ENCODE measurements at places on chromosomes 6 and 20. TPM values are rescaled to one million over a fixed set of nuclear protein-coding genes. Genes with fewer than 3 reads are reported as not detected.
A peak's percentile ranks its signal among the peaks of the same experiment; 100 is the strongest.

The LIN28B gene
- total RNA-seq = 2.6 TPM

The TSPO2 gene
- not detected for total RNA-seq

GRCh38 chr20:2946988-2947961 lies 74.0 kb downstream of the PTPRA start:
- H3K27ac ChIP-seq = no peak overlapping the region
- H3K36me3 ChIP-seq = no peaks in the 10 kb centered on the region
- DNase-seq = peak; percentile 12
- no peaks in the 10 kb centered on the region for H3K27me3 ChIP-seq
- no peak overlapping the region for H3K4me3 ChIP-seq

GRCh38 chr6:86306210-86306609 lies 631.1 kb upstream of the HTR1E start:
- DNase-seq = no peak
- no peaks in the 10 kb centered on the region for H3K4me1 ChIP-seq
- H3K36me3 ChIP-seq = no peaks in the 10 kb centered on the region
- no peaks in the 10 kb centered on the region for H3K27me3 ChIP-seq

GRCh38 chr6:66897576-66897975 lies 1190.5 kb upstream of the EYS start:
- no peaks in the 10 kb centered on the region for H3K27me3 ChIP-seq
- no peaks in the 10 kb centered on the region for H3K36me3 ChIP-seq
- DNase-seq = no peak
- H3K4me3 ChIP-seq = no peak overlapping the region
- H3K4me1 ChIP-seq = no peaks in the 10 kb centered on the region

DNA sequence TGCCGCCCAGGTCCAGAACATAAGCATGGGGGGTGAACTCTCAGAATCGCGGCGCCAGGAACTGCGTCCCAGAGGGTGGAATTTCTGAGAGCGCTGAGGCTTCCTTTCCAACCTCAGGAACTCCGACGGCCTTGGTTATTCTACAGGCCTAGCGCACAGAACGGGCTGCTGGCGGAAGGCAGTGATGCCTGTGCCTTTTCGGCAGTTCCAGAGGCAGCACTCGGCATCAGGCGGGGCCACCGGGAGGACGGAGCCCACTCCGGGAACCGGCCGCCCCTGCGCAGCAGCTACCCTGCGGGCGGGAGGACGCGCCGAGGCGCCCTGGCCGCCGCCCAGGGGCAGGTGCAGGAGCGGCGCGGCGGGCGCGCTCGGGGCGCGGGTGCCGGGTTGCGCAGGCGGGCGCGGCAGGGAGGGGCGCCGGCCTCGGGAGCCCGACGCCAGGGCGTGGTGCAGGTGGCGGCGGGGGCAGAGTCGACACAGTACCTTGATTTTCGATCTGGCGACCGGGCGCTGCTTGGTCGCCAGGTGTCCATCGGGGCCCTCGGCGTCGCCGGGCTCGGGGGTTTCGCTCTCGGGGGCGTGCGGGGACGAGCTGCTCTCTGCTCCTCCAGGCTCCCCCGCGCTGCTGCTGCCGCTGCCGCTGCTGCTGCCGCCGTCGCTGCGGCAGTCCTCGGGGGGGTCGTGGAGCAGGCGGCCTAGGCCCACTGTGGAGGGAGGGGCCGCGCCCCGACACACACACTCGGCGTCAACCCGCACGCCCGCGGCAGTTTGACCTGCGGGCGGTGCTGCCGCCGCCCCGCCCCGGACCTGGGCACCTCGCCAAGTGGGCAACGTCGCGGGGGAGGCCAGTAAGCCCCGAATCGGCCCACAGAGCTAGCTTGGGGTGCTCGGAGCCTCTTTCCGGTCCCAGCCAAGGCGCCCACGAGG lies 1.3 kb downstream of the OVOL2 start:
- no peak for DNase-seq
- peak overlapping the region; percentile 65 for H3K4me3 ChIP-seq
- peak overlapping the region; percentile 87 for H3K27ac ChIP-seq
- H3K36me3 ChIP-seq = no peaks in the 10 kb centered on the region
- no peaks in the 10 kb centered on the region for H3K4me1 ChIP-seq
- no peaks in the 10 kb centered on the region for H3K27me3 ChIP-seq

Measured in prostate gland (tissue), 2 donors.